ENCODE measurements at places on chromosomes 5 and 9.

DNA sequence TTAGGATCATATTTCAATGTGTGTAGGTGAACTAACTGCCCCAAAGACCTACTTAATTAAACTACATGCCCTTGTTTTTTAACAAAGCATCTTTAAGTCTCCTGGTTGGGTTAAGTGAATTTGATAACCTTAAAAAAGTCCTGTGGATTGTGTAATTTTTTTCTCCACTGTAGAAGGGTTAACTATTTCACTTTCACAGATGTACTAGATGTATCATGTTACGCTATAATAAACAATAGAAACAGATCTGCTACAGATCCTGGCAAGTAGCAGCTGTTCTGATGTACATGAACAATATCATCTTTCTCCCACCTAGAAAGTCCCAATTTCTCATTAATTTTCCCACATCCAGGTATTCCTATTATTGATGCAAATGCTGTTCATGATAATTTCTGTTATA is 18.9 kb downstream of the KIF24 start:
- no peak for DNase-seq

DNA sequence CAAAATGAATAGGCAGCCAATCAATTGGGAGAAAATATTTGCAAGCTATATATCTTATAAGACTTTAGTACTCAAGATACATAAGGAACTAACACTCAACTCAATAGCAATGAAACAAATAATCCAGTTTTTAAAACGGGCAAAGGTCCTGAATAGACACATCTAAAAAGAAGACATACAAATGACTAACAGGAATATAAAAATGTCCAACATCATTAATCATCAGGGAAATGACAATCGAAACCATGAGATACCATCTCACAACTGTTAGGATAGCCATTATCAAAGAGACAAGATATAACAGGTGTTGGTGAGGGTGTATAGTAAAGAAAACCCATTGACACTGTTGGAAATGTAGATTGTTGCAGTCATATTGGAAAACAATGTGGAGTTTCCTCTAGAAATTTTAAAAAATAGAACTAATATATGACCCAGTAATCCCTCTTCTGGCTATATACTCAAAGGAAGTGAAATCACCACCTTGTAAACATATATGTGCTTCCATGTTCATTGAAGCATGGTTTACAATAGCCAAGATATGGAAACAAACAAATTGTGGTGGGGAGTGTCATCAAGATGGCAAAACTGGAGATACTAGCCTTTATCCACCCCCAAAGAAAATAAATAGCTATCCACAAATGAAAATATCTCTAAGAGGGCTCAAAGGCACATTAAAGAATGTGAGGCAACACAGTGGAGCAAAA is 13.9 kb upstream of the BTNL3 start:
- no peak for DNase-seq

DNA sequence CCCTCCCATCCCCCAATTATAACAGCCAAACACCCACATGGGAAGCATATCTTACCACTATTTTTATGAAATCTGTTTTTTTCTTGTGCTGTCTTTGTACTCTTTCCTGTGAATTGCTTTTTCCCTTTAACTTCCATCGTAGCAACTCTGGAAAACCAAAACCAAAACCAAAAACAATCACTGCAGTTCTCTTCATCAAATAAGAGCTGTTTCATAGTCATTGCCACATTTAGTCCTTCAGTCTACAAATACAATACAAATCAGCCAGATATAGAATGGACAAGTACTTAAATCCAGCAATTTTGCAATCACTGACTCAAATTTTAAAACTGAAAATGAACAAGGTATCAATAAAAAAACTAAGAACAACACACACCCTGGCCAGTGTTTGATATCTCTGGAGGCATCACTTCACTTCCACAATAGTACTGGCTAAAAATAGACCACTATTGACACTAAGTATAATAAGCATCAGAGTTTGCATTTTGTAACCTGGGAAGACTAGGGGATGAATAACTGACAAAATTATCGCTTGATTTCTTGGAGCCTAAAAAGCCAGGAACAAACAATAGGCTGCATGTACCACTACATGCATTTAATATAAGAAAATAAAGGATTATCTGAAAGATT is 5.4 kb downstream of the PUM3 start:
- DNase-seq: no peak

- peak; percentile 34 for DNase-seq
Observed at GRCh38 chr5:137751869-137752491, 2.2 kb downstream of the HNRNPA0 start.

GRCh38 chr9:131227112-131227958 is 49.0 kb downstream of the FAM78A start:
- no peak for DNase-seq

DNA sequence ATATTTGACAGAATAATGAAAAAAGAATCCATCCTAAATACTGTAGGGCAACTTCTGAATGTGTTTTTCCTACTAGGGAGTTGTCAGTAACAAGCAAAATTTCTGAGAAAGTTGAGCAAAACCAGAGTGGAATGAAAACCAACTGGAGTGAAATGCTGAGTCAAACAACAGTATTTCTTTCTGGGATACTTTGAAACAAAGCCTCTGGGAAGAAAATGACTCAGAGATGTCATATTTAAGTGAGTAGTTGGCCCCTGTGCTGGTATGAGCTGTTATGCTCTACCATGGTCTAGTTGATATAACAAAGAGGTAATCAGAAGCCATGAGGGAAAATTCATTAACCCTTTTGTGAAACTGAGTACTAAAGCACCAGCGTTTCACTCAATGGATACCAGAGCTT is 372.1 kb upstream of the C9orf72 start:
- DNase-seq: no peak

GRCh38 chr9:91775011-91775707 is 174.9 kb downstream of the ROR2 start:
- DNase-seq: peak; percentile 20

DNA sequence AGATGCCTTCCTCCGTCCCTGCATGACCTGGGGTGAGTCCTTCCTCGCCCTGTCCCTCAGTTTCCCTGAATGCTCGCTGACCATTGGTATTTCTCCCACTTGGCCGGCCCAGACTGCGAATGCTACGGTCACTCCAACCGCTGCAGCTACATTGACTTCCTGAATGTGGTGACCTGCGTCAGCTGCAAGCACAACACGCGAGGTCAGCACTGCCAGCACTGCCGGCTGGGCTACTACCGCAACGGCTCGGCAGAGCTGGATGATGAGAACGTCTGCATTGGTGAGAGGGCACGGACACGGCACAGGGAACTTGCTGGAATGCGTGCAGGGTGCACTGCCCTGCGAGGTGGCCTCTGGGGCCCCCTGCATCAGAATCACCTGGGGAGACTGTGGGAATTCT is 77.1 kb downstream of the NTNG2 start:
- no peak for DNase-seq

- no peak for DNase-seq
Observed at GRCh38 chr9:91532325-91532724, 108.7 kb upstream of the NFIL3 start.

- no peak for DNase-seq
Observed at GRCh38 chr5:31410089-31410488, 121.8 kb downstream of the DROSHA start.

DNA sequence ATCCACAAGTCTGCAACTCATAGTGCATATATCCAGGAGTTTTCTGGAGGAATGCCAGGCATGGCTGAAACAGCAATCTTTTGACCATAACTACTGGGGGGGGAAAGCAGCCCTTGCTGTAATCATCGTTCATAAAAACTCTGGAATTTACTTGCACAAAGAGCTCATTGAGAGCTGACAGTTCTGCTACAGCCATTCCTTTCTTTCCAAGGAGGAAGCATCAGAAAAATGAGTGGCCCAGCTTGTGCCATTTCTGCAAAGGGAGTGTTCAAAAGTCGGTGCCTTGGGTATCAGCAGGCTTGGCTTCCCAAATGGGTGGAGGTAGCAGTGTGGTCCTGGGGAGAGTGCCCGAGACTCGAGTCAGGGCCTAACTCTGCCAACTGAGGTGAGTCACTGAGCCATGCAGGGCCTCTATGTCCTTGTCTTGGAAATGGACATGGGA is 101.5 kb downstream of the GCNT1 start:
- DNase-seq: no peak

DNA sequence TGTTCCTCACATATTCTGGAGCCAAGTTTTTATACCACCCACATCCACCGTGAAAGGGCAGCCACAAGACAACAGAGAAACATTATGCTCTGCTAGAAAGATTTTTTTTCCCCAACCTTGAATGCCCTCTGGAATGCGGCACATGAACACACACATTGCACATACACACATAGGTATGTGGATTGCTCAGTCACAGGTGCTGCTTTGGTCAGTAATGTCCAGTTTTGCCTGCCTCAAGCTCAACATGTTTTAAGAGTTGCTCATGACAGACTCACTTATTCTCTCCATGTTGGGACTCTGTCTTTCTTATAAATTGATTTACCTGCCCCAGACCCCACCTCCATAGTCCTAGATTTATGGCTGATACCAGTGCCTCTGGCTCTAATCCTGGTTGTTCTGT is 138.0 kb upstream of the ASTN2 start:
- DNase-seq: no peak

DNA sequence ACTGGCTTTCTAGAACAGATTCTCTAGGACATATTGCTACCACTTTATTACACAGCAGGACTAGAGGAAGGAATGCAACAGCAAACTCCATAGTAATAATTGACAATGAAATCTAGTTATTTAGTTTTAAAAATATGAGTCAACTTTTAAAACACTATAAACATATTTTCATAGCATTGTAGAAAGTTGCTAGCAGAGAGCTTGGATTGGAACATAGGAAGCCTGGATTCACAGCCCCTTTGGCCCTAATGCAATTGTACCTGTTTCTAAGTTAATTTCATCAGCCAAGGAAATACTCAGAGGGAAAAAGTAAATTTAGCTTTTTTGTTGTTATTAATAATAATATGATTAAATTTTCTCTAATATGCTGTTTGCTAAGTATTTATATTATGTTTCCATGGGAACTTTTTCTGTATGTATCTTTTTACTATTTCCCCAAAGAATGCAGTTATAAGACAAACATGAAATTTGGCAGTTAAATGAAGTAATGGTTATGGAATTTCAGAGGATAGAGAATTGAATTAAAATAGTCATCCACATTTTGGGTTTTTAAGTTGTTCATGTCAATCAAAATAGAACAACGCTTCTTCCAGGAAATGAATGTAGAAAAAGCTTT is 45.6 kb downstream of the VCAN start:
- no peak for DNase-seq

- no peak for DNase-seq
Observed at GRCh38 chr9:107213561-107214028, 69.5 kb upstream of the RAD23B start.

DNA sequence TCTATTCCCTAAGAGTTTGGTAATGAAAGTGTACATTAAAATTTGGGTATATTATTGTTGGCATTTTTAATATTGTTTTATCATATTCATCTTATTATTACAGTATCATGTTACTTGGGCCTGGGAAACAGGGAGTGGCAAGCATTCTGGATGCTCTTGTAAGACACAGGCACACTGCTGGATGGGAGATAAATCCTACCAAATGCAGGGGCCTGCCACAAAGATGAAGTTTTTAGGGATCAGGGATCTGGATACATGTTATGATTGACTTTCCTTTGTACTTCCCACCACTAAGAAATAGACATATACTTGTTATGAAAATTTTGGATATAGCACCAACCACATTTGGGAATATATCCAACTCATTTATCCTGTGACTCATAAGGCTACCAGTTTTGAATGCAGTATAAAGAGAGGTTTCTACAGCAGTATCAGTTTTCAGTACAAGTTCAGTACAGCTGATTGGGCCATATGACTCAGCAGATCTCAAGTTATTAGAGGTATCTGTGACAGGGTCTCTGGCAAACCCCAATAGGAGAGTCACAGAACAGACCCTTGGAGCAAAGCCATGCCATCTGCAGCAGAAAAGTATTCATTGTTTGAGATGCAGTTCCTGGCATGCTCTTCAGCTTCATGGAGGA is 360.1 kb downstream of the DMAC1 start:
- no peak for DNase-seq

DNA sequence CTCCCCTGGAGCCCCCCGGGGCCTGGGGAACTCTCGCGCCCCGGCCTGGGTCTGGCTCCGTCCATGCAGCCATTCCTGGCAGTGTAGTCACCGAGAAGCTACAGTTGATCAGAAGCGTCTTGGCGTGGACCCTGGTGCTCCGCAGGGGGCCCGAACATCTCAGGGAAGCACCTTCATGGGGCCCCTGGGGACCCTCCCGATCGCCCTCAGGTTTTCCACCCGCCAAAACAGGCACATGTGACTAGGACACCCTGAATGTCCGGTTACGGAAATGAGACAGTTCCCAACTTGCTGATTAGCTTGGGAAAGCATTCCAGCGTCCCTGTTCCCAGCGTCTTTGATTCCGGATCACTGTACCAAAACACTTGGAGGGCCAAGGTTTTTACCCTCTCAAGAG is 472 bp downstream of the FBXO4 start:
- no peak for DNase-seq

- no peak for DNase-seq
Observed at GRCh38 chr9:36906492-36906891, 127.6 kb downstream of the PAX5 start.

DNA sequence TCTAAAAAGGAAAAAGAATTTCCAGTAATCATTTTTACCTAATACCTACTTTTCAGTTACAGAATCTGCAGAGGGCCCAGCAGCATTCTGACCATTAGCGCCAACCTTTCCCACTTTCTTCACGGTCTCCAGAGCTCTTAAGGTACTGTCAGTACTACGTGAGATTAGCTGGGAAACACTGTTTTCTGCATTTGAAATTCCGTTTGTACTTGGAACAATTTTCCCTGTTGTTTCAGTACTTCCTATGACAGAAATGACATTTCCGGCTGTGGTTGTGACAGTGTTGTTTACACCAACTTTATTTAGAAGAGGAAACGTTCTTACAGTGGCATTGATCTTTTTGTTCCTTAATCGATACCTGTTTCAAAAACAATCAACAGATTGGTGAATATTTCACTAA is 36.9 kb upstream of the PDCL start:
- DNase-seq: no peak

GRCh38 chr9:16884952-16885513 is 14.6 kb upstream of the BNC2 start:
- DNase-seq: no peak

GRCh38 chr5:151037561-151038411 is 17.4 kb downstream of the GPX3 start:
- no peak for DNase-seq

DNA sequence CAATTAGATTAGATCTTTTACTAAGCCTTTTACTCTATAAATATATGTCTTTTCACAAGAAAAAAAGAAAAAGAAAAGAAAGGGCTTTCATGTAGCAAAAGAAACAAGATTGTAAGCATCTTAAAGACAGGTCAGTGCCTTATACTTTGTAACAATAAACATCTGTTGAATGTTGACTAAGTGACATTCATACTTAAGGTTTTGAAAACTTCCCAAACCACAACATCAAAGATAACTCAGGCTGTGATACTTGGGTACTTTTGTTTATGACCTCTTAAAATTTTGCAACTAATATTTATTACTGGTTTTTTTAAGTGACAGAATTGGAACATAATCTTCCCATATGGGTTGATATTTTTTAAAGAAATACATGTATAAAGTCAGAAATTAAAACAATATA is 7.4 kb downstream of the GRAMD2B start:
- DNase-seq: no peak

- DNase-seq: no peak
Observed at GRCh38 chr5:3354606-3355005, 241.0 kb upstream of the IRX1 start.

Data from C1 segment of cervical spinal cord (tissue), 14 donors.